ENCODE measurements at places on chromosomes 7 and 10.

GRCh38 chr10:16242859-16243613, 193.8 kb upstream of the PTER start:
- no peak for DNase-seq

DNA sequence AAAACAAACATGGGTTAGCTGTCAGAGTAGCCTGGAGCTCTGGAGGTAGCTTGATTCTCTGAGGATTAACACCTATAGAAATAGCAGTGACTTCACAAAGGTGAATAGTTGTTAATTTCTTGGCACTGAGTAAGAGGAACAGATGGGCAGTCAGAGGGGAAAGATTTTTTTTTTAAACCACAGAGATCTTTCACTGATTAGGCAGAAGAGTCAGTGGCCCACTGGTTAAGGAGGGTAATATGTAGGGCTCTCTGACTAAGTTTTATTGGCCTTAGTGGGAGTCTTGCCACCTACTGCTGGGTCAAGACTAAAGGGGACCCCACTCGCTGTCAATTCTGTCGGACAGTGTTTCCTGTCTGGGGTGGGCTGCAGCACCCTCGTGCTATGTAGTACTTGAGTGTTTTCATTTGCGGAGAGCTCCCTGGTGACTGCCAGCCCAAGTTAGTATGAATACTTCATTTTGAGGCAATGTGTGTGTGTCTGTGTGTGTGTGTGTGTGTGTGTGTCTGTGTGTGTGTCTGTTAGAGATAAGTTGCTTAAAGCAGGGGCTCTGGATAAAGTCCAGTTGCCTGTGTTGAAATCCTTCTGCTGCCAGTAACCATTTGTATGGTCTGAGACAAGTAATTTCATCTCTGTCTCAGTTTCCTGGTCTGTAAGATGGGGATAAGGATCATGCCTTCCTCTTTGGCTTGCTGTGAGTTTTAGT, 145.2 kb downstream of the ARID5B start:
- no peak for DNase-seq

DNA sequence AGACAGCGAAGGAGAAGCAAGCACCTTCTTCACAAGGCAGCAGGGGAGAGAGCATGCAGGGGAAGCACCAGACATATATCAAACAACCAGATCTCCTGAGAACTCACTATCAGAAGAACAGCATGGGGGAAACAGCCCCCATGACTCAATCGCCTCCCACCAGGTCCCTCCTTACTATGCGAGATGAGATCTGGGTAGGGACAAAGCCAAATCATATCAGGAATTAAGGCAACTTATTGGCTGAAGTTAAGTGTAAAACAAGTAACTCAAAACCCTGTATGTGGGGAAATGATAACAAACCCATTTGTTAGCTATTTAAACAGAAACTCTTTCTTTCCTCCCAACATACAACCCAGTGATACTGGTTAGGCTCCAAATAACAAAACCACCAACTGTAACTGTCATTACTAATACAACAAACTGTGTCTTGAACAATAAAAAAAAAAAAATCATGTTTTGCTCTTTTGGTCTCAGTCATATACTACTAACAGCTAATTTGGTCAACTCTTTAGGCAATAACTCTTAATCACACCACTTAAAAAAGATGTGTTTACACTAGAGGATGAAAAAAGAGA, 57.8 kb downstream of the MINDY3 start:
- no peak for DNase-seq

DNA sequence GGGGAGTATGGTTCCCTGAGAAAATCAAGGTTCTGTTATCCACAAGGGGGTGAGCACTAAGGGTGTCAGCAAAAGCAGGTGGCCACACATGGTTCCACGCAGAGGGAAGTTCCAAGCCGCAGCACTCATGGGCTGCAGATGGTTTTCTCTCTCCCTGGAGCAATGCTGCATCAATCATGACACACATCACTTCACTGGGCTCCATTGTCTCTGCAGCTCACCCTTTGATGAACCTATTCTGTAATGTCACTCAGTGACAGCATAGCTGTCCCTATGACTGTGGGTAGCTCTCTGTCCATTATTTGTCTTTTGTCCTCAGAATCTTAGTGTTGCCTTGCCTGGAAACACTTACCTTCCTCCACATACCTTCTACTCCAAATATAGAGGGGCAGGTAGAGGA, 34.8 kb downstream of the LRRC18 start:
- no peak for DNase-seq

DNA sequence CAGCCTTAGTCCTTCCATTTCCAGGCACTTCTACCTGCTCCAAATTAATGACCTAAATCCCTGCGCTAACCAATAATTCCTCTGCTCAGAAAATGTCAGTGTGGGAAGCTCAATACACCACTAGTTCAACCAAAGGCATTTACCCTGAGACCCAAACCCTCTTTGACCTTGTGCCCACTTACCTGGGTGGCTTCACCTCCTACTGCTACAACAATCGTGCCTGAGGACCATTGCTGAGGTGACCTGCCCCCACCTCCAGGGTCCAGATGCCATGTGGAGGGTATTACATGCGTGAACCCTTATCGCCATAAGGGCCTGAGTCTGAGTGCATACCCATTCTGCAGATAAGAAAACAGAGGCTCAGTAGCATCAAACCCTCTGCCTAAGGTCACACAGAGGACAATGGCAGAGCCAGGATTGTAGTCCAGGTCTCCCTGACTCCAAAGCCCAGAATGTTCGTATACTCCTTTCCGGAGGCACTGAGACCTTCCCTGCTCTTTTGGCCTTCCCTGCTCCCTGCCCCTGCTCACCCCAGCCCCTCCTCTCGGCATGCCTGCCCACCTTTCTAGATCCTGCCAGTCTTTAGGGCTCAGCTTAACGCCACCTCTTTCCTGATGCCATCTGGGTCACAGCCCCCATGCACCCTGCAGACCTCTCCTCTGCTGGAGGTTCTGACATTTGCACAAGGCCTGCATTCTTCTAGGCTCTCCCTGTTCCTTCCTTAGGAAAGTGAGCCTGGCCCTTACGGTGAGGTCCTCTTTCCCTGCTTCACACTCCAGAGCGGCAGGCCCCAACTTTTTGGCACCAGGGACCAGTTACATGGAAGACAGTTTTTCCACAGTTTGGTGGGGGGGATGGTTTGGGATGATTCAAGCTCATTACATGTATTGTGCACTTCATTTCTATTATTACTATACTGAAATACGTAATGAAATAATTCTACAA, 94.9 kb downstream of the CHST15 start:
- DNase-seq, result no peak

DNA sequence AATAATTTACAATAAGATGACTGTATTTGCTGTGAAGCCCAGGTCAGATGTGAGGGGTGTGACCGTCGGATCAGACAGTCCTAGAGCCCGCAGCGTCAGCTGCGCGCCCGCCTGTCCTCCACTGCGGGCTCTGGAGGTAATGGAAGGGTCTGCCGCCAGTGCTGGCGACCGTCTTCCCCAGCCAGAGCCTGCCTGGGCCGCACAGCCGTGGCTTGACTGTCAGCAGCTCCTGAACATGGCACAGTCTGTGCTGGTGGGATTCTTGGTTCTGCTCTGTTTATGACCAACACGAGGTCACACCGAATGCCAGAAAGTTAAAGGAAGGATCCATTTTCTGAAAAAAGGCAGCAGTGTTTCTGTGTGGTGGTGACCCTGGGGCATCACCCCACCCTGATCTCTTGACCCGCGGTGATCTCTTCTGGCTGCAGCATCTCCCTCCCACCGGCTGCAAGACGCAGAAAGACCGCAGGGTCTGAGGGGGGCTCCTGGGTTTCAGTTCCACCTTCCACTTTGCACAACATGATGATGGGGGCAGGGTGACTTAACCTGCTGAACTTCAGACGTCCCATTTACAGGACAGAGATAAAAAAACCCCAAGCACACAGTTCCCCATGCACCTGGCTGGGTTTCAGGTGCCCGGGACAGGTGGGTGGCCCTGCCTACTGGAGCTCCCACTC, 103.7 kb downstream of the DNAJB6 start:
- DNase-seq, result no peak

GRCh38 chr10:7533657-7534479, 123.0 kb upstream of the SFMBT2 start:
- DNase-seq, result no peak

- DNase-seq, result no peak
Observed at GRCh38 chr7:145978769-145979168, 137.8 kb upstream of the CNTNAP2 start.

DNA sequence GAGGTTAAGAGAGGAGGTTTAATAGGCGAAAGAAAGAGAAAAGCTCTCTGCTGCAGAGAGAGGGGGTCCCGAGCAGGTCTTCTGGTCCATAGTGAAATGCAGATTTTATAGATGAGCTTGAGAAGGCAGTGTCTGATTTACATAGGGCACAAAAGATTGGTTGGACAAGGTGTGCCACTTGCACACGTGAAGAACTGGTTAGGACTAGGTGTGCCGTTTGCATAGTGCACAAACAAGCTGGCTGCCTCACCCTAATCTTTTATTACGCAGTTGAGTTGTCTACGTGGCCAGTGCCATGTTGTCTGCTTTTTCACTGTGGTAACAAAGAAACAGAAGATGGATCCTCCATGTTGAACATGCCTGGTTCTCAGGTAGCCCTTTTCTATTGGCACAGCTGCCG, 82.6 kb downstream of the AMPH start:
- no peak for DNase-seq

- DNase-seq, result no peak
Observed at GRCh38 chr10:7622969-7623368, 43.8 kb downstream of the ITIH5 start.

DNA sequence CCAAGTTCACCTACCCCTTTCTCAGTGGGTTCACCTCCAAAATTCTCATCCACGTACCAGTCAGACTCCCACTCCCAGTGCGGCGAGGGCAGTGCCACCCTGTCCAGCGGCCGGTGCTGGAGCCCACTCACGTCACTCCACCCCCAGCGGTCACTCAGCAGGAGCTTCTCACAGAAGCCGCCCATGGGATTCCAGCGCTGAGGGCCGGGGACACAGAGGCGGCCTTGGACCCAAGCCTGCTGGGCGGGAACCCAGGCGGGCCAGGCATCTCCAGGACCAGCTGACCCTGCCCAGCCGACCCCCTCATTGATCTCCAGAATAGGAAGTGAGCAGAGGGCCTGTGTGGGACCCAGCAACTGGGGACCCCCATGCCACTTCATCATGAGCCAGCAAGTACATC, 7.2 kb downstream of the TECPR1 start:
- DNase-seq, result no peak

GRCh38 chr7:39525926-39526325, 40.3 kb upstream of the YAE1 start:
- DNase-seq, result no peak

- DNase-seq, result no peak
Observed at GRCh38 chr10:48505394-48506112, 99.3 kb downstream of the ARHGAP22 start.

Data from GM04504 (cell line).